ENCODE measurements at places on chromosomes 11 and 22.

DNA sequence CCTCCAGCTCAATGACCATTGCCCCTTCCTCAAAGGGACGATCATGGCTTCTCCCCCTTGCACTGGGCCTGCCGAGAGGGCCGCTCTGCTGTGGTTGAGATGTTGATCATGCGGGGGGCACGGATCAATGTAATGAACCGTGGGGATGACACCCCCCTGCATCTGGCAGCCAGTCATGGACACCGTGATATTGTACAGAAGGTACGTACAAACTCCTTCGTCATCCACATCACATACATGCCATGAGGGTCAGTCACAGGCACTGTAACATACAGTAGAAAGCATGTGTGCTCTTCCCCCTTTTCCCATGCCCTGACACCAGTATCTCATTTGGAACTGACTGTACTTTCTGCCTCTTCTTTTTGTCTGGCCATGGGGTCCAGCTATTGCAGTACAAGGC, 4.0 kb downstream of the TAF10 start:
- DNase-seq = no peak

GRCh38 chr11:66649903-66650302, 11.4 kb downstream of the RBM4 start:
- no peak for DNase-seq

DNA sequence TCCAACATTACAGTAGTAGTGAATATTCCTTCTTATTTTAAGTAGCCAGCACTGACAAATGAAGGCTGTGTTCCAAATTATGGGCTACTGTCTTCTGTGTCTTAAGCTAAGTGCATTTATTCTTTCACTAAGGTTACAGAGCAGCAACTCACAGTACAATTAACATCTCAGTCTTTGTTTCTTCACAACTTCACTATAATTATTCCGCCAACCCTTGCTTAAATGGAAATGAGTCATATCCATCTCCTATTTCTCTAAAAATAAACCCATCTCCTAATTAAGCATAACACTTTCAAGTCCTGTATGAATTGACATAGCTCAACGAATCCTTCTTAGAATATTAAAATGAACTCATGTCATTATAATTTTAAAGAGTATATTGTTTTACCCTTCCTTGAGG, 6.7 kb downstream of the ETS1 start:
- no peak for DNase-seq

DNA sequence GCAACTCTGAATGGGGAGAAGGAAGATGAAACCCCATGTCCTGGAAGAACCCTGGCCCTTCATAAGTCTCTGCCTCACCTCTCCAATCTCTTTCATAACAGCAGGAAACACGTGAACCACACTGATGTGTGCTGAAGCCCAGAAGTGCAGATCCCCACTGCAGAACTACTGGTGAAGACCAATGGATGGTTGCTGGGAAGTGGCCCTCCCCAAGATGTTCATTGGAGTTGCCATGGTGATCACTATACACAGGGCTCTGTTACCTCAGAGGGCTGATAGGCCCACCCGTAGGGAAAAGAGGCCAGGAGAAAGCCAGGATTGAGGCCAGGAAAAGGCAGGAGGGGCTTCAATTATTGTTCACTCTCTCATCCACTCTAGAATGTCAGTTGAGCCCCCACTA, 11.6 kb downstream of the TST start:
- no peak for DNase-seq

- DNase-seq = no peak
Measured at GRCh38 chr11:105219269-105219668, 79.7 kb upstream of the CARD18 start.

DNA sequence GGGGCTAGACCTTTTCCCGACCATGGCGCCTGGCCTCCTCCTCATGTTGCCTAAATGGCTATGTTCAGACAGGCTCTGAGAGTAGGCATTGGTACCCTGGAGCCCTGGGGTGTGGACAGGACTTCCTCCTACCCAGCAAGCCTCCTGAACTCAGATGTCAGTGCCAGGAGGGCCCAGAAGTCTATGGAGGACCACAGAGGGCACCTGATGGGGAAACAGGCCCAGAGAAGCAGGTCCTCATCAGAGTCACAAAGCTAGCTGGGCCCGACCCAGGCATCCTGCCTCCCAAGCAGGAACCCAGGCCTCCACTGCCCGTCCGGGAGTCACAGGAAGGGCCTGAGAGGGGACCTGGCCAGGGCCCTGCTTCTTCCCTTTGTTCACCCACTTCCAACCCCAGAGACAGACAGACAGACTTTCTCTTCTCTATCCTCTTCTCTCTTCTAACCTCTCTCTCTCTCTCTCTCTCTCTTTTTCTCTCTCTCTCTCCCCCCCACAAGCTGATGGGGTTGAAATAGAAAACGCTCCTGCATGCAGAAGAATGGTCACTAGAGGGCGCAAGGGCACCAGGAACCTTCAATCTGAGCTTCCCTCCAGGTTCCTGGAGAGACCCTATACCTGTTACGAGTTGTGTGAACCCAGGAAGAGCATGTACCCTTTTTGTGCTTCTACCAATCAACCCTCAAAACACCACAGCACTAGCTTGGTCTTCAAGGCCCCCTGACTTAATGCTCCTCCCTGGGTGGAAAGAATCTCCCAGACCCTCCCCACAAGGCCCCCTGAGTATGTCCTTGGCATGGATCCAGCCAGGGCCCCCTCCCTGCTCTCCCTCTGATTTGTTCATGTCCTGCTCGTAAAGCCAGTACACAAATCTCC, 27.1 kb downstream of the ARAP1 start:
- peak; percentile 58 for DNase-seq

GRCh38 chr11:123261345-123262106, 66.5 kb upstream of the CLMP start:
- DNase-seq = peak; percentile 31

GRCh38 chr11:110124605-110125004, 31.4 kb downstream of the ZC3H12C start:
- DNase-seq = no peak

DNA sequence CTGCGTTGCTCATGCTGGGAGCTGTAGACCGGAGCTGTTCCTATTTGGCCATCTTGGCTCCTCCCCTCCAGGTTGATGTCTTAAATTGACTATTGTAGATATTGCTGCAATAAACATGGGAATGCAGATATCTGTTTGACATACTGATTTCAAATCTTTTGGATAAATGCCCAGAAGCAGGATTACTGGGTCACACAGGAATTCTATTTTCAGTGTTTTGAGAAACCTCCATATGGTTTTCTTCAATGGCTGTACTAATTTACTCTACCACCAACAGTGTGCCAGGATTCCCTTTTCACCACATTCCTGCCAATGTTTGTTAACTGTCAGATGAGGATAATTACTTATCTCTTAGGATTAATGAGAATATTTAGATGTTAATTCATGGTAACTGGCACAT, 467.0 kb downstream of the LUZP2 start:
- DNase-seq = no peak

- no peak for DNase-seq
Measured at GRCh38 chr11:118415739-118416068, 14.3 kb downstream of the ATP5MG start.

- no peak for DNase-seq
Measured at GRCh38 chr11:96301818-96302217, 41.2 kb downstream of the MAML2 start.

DNA sequence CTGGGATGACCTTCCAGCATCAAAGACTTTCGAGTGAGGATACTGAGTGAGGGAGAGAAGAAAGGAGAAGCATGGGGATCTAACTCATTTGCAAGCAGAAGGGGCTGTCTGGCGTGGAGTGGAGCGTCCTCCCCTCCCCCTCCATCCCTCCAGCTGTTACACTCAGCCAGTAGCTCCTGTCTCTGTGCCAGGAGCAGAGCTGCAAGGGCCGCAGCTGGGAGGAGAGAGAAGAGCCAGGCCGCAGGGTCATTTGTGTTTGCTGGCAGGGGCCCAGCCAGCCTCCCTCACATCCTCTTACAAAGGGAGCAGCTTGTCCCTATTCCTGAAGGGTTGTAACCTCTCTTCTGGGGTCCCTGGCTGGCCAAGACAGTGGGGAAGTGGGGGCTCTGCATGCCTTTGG, 57.9 kb downstream of the NECTIN1 start:
- no peak for DNase-seq

DNA sequence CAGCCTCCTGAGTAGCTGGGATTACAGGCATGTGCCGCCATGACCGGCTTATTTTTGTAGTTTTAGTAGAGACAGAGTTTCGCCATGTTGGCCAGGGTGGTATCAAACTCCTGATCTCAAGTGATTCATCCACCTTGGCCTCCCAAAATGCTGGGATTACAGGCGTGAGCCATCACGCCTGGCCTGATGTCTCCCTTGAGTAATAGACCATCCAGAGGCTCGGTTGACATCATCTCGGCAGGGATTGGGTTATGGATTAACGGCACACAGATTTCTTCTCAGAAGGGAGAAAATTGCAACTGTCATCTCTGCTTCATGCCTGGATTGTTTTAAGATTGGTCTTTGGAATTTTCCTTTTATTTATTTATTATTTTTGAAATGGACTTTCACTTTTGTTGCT, 239.2 kb upstream of the LARGE1 start:
- no peak for DNase-seq

- no peak for DNase-seq
Measured at GRCh38 chr22:31846161-31847115, 92.6 kb downstream of the DEPDC5 start.

DNA sequence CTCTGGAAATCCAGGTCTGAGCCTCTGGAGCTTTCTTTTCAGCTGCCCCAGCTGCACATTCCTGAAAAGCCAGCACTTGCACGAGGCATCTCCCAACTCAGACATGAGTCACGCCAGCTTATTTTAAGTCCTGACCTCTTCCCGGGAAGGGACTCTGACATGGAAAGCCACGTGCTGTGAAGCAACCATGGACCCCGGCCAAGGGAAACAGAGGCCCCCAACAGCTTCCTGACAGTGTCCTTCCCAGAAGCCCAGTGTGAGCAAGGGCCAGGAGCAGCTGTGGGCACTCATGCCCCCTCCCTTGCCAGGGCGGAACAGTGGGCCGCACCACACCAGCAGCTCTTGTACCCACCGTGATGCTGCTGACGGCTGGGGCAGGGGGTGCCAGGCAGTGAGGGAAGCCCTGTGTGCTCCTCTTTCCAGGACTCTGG, 118.8 kb upstream of the CADM1 start:
- no peak for DNase-seq

DNA sequence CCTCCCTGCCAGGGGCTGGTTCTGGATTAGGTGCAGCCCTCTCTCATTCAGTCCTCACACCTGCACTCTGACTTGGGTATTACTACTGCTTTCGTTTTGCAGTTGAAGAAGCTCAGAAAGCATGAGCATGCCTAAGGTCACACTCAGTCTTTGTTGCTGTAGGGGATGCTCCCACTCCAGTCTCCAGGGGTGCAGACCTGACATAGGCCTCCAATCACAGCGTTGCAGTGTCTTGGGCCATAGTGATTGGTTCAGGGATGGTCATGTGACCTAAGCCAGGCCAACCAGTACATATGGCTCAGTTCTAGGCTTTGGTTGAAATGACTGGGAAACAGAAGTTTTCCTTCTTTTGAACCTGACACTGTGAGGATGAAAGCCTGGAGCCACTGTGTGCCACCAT, 61.7 kb downstream of the FBXO7 start:
- no peak for DNase-seq

GRCh38 chr22:32355760-32356159, 1.9 kb upstream of the RFPL3 start:
- no peak for DNase-seq

DNA sequence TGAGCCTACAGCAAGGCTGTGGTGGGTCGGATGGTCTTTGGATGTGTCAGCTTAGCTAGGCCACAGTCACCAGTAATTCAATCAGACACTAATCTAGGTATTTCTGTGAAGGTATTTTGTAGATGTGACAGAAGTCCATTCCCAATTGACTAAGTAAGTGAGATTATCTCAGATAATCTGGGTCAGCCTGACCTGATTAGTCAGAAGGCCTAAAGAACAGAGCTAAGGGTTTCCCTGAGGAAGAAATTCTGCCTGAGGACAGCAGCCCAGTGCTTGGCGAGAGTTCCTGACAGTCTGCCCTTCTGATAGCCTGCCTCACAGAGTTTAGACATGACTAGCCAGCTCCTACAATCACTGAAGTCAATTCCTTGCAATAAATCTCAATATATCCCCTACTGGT, 28.7 kb downstream of the GUCD1 start:
- DNase-seq = no peak

DNA sequence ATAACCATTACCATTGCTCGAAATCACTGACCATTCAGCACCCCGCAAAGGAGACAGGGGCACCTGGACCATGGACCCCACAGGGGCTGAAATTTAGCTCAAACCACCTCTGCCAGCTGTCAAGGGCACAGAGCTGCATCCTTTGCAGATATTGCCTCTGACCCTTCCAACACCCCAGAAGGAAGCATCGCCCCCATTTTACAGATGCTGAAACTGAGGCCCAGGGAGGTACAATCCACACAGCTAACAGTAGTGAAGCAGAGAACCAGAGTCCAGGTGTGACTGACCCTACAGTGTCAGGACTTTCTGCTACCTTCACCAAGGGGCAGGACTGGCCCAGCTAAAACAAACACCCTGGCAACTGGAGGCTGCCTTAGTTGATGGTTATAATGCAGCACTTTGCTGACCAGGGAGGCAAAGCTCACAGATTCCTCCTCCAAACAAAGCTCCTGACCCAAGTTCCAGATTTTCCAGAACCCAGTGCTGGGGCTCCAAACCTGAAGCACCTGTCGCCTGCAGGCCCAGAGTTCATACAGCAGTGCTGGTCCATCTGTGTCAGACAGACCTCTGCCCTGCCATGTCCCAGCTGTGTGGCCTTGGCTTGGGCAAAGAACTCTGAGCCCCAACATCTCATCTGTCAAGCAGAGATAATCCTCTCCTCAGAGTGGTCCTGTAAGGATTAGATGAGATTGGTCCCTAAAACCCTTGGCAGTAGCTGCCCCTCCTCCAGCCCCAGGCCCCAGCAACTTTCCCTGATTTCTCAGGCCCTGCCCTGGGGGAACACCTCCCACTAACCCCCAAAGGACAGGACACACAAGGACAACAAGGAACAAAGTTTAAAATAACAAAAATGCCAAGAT, 15.2 kb upstream of the ARAP1 start:
- no peak for DNase-seq

DNA sequence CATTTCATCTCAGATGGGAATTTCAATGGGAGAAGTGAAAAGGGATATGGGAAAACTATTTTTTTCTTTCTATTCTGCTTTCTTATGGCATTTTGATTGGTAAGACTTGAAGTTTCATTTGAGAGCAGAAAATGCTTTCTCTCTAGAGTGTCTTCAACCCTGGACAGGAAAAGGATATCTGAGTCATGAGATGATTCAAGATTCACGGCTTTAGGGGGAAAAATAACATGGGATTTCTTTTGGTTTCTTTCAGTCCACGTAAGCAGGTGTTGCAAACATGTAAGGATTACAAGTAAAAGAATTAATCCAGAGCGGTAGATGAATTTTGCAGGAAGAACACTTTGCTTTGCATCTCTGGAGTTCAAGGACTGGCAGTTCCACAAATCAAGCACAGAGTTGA, 1001.0 kb upstream of the TENM4 start:
- DNase-seq = no peak

- DNase-seq = no peak
Measured at GRCh38 chr22:33400061-33400840, 342.1 kb upstream of the SYN3 start.

- no peak for DNase-seq
Measured at GRCh38 chr11:106160494-106160893, 83.0 kb downstream of the AASDHPPT start.

All from stimulated activated CD8-positive, alpha-beta memory T cell treated with anti-CD3 and anti-CD28 coated beads, Interleukin-4, amount 100 ng/mL, for 1 hour (primary cell).